ENCODE measurements at places on chromosomes 13 and 19.

DNA sequence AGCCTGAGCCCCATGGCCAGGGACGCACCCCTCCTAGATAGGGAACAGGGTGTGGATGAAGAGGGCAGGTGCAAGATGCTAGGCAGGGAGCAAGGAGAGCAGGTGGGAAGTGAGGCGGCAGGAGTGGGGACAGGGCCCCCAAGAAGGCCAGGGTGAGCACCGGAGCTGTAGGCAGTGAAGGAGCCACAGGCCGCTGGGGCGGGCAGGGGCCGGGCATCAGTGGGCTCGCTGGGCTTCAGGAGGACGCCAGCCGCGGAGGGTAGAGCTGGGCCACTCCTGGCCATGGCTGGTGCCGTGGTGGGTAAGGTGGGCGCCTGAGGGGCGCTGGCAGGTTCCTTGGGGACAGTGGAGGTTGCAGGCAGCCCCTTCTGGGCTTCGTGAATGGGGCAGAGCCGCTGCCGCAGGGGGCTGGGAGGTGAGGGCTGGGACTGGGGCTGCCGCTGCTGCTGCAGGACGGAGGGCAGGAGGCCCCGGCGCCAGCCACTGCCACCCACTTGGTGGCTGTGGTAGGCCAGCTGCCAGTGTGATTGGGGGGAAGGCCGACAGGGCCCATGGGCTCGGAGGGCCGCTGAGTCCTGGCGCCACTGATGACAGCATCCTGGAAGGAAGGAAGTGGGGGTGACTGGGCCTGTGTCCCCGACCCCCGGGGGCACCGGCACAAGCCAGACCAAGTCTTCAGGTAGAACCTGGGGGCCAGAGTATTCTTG, 2.1 kb downstream of the NKPD1 start:
- no peak for DNase-seq

GRCh38 chr13:77335543-77335942, 8.6 kb upstream of the MYCBP2 start:
- no peak for DNase-seq

DNA sequence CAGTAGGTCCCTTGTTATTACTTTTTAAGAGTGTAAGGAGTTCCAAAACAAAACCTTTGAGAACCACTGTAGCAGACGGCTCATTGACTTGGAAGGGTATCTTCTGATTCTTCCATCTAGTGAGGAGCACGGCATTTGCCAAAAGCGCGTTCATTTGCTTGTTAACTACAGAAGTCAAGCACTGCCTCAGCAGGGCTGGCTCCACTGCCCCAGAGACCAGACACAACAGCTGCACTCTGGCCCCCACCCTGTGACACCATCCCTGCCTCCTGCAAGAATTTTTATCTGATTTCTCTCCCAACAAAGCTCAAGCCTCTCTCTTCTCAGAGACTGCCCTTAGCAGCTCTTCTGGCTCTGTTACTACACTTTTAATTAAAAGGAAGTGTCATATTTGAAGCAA, 20.7 kb upstream of the XPO4 start:
- DNase-seq = no peak

- DNase-seq = no peak
These were observed 16.4 kb upstream of the PRR19 start for GRCh38 chr19:42285541-42285941.

GRCh38 chr13:48808683-48809082, 155.0 kb downstream of the CYSLTR2 start:
- DNase-seq = peak; percentile 13

DNA sequence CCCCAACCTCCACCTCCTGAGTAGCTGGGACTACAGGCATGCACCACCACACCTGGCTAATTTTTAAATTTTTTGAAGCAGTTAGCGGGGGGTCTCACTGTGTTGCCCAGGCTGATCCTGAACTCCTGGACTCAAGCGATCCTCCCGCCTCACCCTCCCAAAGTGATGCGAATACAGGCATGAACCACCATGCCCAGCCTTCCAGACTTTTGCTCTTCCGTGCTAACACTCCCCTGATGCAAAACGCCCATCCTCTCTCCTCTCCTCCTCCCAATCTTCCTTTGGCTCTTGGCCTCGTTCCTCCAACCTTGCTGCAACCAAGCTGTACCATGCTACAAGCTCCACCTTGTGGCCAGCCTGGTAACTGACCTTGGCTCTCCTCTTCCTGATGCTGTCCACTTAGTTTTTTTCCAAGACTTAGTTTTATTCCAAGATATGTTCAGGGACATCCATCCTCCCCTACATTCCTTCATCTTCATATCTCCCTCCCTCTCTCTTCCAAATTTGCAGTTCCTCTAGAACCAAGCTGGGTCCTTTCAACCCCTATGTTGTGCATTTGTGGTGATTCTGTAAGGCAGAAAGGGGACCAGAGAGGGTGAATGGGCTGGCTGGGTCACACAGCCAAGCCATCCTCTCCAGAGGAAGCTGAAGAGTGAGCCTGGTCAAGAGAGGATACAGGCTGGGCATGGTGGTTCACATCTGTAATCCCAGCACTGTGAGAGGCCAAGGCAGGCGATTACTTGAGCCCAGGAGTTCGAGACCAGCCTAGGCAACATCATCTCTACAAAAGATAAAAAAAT, 32.8 kb downstream of the TINCR start:
- no peak for DNase-seq

GRCh38 chr13:92436924-92437323, 789.7 kb upstream of the GPC6 start:
- DNase-seq = no peak

GRCh38 chr13:111865046-111865445, 201.9 kb upstream of the SOX1 start:
- DNase-seq = no peak

GRCh38 chr19:53647350-53647749, 15.6 kb downstream of the DPRX start:
- DNase-seq = no peak

DNA sequence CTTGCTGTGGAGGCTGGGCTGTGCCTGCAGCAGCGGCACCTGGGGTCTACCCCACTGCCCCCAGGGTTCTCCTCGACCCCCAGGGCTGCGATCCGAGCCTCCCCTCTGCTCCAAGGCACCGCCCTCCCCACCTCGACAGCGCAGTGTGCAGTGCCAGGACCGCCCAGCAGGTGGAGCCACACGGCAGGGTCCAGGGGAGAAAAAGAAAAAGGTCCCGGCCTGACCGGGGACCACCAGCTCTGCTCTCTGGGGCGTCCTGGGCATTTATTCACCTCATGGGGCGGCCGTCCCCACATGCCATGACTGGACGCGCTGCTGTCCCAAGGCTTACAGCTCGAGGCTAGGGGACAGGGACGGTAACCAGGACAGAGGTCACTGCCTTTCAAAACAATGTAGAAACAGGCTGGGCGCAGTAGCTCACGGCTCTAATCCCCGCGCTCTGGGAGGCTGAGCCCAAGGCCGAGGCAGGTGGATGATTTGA, 10.6 kb downstream of the REXO1 start:
- DNase-seq = peak; percentile 86

DNA sequence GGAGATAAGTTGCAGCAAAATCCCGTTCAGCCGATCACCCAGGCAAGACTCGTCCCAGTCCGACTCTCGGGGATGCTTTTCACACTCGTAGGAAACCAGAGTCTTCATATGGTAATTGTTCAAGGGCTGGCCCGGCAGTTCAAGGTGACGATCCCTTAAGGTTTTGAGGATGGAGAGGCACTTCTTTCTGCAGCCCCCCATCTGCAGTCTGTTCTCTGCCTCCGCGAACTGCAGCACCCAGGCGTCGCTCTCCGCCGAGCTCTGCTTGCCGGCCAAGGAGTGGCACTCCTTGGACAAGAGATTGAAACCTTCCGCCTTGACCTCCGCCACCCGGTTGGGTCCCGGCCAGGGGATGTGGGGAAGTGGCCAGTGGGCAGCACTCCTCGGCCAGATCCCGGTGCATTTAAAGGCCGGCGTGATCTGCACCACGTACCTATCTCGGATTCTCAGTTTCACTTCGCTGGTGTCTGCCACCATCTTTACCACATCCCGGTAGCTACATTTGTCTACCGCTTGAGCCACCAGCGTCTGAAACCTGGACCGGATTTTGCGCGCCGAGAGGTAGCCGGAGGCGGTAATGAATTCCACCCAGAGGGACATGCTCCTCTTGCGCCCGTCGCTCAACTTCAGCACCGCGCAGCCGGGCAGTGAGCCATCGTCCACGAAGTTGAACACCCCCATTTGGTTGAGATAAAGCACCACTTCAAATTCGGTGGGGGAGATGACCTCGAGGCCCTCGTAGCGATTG, 1.1 kb downstream of the MAB21L1 start:
- DNase-seq = peak; percentile 61

- DNase-seq = no peak
These were observed 25.5 kb downstream of the UPF1 start for GRCh38 chr19:18857223-18857622.

- DNase-seq = peak; percentile 45
These were observed 314.1 kb downstream of the ZNF536 start for GRCh38 chr19:30686176-30686820.

GRCh38 chr19:51525651-51526050, 5.8 kb downstream of the SIGLEC6 start:
- no peak for DNase-seq

DNA sequence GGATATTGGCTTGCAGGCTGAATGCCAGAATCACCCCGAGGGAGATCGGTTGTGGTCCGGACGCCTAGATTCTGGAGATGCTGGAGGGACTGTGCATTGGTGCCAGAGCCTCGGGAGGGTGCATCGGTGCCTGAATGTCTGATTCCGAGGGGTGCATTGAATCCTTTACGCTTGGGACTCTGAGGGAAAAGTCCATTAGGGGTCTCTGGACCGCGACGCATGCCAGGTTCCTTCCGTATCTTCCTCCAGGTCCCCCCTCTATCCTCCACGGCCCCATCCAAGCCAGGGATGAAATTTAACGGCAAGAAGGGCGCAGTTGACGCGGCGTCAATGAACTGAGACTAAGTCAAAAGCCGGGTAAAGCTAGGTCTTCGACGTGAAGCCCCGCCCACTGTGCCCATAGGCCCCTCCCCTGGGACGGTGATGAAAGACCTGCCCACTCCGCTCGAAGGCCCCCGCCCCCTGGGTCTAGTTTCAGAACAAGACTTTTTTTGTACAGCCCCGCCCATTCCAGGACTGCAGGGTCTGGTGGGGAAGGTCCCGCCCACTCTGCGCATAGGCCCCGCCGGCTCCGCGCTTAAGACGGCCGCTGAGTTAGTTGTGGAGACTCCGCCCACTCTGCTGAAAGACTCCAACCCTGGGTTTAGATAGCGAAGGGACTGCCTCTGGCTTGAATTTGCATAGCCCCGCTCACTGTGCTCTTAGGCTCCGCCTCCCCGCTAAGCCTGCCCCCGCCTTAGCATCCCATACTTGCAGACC, 737 bp downstream of the ZNF575 start:
- peak; percentile 98 for DNase-seq

- DNase-seq = no peak
These were observed 2357.8 kb upstream of the PCDH20 start for GRCh38 chr13:63773476-63773875.

DNA sequence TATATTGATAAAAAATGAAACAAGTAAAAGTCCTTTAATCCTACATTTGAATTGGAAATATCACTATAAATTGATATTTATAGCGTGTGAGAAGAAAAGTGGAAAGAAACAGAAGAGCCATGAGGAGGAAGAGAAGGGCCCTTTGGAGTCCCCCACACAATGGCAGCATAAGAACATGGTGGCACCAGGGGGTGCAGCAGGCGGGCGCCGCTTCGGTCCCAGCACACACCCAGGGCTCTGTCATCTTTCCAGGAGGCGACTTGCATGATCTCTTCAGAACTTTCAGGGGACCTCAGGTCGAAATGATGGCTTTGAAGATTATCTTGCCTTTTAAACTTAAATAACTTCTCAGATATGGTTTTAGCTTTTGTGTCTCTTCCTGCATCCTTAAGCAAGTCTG, 91.8 kb downstream of the TUBGCP3 start:
- no peak for DNase-seq

DNA sequence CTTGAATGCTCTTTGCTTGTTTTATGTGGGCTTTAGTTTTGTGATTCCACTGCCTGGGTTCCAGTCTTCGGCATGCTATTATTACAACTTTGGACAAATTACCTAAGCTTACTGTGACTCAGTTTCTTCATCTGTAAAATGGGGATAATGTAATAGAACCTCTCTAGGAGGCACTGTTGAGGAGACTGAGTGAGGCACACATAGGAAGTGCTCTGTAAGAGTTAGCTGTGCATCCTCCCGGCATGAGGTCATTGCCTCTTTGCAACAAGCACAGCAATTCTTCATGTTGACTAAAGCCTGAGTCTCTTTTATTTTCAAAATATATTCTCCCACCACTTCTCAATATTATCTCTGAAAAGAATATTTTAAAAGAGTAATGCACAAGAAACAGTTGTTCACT, 227.4 kb downstream of the DLEU7 start:
- peak; percentile 25 for DNase-seq

- no peak for DNase-seq
These were observed 129.4 kb downstream of the AKAP11 start for GRCh38 chr13:42401376-42401775.

DNA sequence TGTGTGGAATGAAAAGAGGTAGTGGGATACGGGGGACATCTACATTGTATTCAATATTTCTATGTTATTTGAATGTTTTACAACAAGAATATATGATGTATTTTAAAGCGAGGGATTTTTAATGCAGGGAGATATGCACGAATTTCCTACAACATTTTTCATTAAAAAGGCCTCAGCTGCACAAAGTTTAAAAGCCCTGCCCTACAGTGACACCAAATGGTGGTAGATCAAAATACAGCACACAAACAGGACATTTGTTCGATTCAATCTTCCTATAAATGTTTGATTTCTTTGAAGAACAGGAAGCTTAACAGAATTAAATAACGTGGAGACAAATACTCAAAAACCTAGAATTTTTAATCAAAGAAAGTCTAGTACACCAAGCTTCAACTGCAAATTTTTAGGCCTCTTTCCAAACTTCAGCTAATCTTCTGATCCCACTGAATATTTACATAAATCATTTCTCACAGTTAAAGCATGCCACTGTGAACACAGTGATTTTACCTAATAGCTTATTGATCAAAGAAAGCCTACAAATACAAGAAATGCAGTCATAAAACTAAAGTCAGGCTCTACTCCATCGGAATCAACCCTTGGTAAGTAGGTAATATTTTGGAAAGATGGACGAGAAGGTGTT, 257.2 kb downstream of the DIAPH3 start:
- DNase-seq = peak; percentile 60

DNA sequence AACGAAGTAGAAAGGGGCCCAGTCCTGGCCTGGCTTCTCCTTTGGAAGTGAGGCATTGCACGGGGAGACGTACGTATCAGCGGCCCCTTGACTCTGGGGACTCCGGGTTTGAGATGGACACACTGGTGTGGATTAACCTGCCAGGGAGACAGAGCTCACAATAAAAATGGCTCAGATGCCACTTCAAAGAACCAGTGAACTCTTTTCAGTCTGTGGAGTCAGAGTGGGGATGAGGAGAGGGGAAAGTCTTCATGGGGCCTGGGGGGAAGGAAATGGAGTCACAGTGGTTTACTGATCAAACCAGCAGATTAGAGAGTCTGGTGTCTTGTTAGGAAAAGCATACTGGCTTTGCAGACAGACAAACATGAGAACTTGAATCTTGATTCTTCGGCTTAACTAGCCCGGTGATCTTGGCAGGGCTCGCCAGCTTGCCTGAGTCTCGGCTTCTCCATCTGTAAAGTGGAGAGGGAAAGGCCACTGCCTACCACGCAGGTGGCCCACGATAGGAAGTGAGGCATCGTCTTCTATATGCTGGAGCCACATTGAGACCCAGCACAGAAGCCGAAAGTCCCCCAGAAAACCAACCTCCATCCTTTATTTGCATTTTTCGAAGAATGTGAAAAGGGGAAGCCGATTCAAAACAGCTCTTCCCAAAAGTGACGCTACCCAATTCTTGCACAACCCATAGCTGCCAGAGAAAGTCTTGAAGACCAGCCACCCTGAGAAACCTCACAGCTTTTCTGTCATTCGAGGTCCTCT, at the start of gene FFAR1:
TSS of gene FFAR1 (plus strand) at position 732 of the 759 bp plus-strand sequence. CDS start 3,650 bp downstream, outside the sequence.
- DNase-seq = no peak

- no peak for DNase-seq
These were observed 4.4 kb downstream of the FTL start for GRCh38 chr19:48969276-48970138.

GRCh38 chr19:18160971-18161635, 8.1 kb downstream of the PIK3R2 start:
- peak; percentile 96 for DNase-seq

Measured in GM03348 (cell line).